Hematopoietic multipotent progenitor cell treated with erythropoietin and hydrocortisone succinate and interleukin-3 and kit ligand, for 4 days (in vitro differentiated cells): ENCODE measurements at places on chromosomes 2 and 18.

DNA sequence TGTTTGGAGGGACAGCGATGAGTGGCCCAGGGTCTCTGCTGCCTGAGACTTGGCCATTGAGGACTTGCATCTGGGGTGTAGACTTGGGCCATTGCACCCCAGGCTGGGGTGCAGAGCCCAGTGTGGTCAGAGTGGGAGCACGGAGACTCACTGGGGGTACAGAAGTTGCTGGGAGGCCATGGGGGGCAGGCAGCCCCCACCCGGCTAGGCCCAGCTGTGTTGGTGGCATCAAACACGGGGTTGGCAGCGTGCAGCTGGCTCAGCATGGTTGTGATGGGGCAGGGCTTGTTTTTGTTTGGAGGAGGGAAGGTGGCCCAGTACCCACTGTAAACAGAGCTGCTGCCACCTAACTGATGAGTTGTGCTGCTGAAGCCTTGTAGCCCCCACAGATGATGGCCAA is 42.1 kb downstream of the GLI2 start:
- DNase-seq, result no peak

GRCh38 chr2:199680482-199680881 is 170.5 kb downstream of the FTCDNL1 start:
- DNase-seq, result no peak

DNA sequence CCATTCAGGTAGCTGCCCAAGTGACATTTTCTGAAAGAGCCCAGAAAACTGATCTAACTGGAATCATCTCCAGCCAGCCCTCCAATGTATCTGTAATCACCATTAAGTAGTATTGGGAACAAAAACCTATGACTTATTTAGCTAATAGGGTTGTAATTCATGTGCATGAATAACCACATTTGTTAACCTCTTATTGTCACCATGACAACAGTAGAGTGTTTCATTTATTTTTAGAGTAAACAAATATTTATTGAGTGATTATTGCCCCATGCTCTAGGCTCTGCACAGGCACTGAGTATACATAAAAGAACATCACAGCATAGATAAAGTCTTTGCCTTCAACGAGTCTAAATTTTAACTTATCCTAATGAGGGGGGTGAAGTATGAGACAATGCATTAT is 265.4 kb upstream of the UBE2E3 start:
- DNase-seq, result no peak

- no peak for DNase-seq
Measured at GRCh38 chr18:70523035-70523791, 234.4 kb downstream of the SOCS6 start.

GRCh38 chr2:31140151-31140550 is 1.9 kb upstream of the GALNT14 start:
- DNase-seq, result peak; percentile 28

- no peak for DNase-seq
Measured at GRCh38 chr2:154681741-154682140, 16.8 kb upstream of the KCNJ3 start.

GRCh38 chr18:65124633-65125032 is 626.2 kb upstream of the CDH7 start:
- peak; percentile 2 for DNase-seq

DNA sequence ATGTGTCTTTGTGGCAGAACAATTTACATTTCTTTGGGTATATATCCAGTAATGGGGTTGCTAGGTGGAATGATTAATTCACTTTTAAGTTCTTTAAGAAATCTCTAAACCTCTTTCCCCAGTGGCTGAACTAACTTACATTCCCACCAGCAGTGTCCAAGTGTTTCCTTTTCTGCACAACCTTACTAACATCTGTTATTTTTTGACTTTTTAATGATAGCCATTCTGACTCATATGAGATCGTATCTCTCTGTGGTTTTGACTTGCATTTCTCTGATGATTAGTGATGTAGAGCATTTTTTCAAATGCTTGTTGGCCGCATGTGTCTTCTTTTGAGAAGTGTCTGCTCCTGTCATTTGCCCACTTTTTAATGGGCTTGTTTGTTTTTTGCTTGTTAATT is 43.1 kb upstream of the PTH2R start:
- peak; percentile 80 for DNase-seq

- DNase-seq, result no peak
Measured at GRCh38 chr18:36402765-36403396, 105.4 kb downstream of the FHOD3 start.

GRCh38 chr18:10860928-10861327 is 288.4 kb downstream of the PIEZO2 start:
- no peak for DNase-seq

DNA sequence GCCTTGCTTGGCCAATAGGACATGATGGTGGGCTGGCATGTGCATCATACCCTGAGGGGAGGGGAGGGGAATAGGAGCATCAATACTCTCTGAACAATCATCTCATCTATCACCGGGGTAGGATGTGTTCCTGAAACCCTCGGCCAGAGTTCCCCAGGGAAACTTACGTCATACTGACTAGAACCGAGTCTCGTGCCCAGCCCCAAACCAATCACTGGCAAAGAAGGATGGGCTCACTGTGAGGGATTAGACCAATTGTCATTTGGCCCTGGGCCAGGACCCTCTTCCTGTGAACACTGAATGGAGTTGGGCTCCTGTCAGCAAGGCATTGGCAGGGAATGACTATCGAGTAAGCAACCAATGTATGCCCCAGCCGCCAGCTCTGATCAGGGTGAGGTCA is 261.5 kb downstream of the MYCN start:
- no peak for DNase-seq

GRCh38 chr18:43271593-43272432 is 5.5 kb downstream of the SYT4 start:
- DNase-seq, result peak; percentile 67

- no peak for DNase-seq
Measured at GRCh38 chr2:16266571-16266970, 326.2 kb downstream of the MYCN start.

GRCh38 chr2:45852450-45853150 is 201.1 kb downstream of the PRKCE start:
- DNase-seq, result no peak

DNA sequence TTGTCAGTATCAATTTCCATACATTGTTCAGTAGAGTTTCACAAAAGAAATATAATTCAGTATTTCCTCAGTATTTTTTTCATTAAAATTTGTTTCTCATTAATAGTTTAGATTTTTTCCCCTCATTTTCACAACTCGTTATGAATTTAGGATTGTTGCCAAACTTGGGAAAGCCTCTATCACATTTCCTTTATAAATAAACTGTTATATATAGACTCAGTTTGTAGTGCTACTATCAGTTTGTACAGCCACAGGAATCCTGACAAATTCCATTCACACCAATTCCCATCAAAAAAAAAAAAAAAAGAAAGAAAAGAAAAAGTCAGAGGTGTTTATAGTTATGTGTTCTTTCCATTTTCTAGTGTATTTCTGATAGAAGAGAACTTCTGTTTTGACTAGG is 123.3 kb upstream of the DCC start:
- no peak for DNase-seq

- DNase-seq, result peak; percentile 21
Measured at GRCh38 chr2:26702025-26702424, 9.5 kb downstream of the KCNK3 start.

- no peak for DNase-seq
Measured at GRCh38 chr2:10016001-10016801, 27.1 kb upstream of the KLF11 start.

DNA sequence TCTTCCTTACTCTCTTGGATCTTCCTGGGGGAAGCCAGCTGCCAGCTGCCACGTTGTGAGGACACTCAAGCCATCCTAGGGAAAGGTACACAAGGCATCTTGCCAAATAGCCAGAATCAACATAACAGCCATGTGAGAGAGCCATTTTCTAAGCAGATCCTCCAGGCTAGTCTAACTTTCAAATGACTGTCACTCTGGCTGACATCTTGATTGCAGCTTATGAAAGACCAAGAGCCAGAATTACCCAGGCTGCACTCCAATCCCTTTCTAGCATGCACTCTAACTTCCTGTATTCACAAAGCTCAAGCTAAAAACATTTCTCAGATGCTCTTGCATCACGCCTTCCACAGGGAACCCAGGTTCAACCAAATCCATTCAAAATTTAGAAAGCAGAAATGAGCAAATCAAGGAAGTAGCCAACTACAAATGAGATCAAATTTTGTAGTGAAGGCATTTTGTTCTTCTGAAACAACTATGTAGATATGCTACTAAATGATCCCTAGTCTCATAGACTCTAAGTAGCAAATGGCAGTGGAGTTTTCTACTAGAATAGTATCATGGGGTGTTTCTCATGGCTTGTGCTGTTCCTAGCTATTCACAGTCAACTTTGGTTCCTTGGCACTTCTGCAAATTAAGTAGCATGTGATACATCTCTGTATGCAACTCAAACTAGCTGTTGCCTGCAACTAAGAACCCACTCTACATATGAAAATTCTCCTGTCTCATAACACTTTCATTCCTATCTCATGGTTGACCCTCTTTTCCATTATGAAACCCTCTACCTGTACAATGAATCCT is 281.9 kb downstream of the ZEB2 start:
- DNase-seq, result peak; percentile 67

GRCh38 chr2:215454519-215455246 is 18.8 kb upstream of the FN1 start:
- DNase-seq, result peak; percentile 54

- peak; percentile 74 for DNase-seq
Measured at GRCh38 chr2:190891372-190891771, 10.8 kb downstream of the GLS start.

GRCh38 chr2:7111626-7112025 is 194.4 kb downstream of the RNF144A start:
- peak; percentile 22 for DNase-seq

DNA sequence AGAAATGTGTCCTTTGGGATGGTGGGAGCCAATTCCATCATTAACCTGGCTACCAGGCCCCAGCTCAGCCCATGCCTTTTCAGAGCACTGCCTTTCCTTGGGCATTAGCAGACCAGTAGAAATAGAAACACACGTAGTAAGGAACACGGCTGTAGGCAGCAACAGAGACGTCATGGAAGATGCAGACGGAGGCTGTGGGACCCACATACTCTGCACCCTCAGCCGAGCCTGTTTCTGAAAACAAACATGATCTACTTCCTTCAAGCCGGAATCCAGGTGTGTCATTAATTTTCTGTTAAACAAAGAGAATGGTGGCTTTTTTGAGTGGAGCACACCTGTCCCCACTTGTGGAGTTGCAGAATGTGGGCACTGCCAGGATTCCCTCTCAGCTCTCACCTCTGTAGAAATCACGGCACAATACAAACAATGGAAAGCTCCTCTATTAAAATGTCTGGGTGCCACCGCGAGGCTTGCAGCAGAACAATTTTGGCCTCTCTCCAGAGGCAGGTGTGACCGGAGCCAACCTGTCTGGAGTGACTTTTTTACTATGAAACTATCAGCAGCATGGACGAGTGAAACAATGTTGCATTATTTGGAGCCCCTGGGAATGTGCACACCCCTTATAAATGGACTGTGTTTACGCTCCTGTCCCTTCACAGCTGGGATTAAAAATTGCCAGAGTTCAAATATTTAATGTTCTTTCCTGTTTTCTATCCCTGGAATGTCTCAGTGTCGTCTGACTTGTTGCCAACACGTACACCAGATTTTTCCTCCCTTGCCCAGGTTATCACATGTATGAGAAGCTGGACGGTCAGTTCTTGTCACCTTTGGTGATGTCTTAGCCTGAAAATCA is 31.7 kb downstream of the SPP2 start:
- no peak for DNase-seq

- DNase-seq, result no peak
Measured at GRCh38 chr2:201114846-201115245, 1.1 kb upstream of the CFLAR start.

- DNase-seq, result no peak
Measured at GRCh38 chr18:78293940-78294541, 685.6 kb upstream of the SALL3 start.

DNA sequence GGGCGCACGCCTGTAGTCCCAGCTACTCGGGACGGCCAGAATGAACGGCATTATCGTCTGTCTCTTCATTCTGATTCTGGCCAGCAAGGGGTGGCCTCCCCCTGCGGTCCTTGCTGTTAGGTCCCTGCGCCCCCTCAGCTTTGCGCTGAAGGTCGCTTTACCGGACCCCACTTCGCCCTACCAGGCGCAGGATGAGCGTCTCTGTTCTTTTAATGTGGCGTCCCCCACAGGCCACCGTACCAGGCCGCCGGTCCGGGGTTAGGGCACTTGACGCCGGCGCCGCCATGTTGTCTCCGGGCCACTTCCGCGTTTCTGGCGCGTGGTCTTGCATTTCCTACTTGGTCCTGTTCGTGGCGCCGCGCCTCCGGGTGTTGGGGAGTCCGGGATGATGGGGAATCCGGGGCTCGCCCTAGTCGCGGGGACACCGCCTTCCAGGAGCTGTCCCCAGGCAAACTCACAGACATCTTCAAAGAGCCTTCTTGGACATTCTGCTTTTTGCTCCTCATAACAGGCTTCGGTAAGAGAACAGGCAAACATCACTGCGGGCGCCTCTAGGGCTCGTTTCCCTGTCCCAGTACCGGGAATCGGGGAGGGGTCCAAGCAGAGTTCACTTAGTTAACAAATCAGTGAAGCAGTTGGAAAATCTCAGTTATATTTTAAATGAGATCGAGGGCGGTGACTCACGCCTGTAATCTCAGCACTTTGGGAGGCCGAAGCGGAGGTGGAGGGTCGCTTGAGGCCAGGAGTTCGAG is 8.5 kb upstream of the NARS1 start:
- peak; percentile 98 for DNase-seq

GRCh38 chr2:160647967-160648685 is 154.5 kb upstream of the RBMS1 start:
- DNase-seq, result no peak

GRCh38 chr2:69692424-69692823 is 48.9 kb upstream of the AAK1 start:
- no peak for DNase-seq

DNA sequence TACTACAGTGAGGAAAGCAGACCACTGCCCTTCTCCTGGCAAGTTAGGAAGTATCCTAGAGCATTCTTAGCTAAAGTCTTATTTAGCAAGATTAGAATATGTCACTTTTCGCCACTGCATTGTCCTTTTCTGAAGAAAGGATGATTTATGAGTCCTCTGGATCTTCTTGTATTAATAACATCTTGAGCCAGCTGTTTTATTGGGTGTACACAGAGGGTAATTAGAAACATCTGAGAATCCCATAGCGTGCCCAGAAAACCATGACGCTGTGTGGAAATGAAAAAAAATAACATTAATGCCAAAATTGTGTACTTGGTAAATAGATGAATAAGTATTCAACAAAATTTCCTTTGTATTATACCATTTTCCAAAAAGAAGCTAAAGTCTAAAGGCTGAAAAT is 198.7 kb downstream of the LTBP1 start:
- DNase-seq, result no peak

- no peak for DNase-seq
Measured at GRCh38 chr2:198717451-198717850, 740.3 kb downstream of the SATB2 start.
